ENCODE measurements at places on chromosomes 4 and X.

DNA sequence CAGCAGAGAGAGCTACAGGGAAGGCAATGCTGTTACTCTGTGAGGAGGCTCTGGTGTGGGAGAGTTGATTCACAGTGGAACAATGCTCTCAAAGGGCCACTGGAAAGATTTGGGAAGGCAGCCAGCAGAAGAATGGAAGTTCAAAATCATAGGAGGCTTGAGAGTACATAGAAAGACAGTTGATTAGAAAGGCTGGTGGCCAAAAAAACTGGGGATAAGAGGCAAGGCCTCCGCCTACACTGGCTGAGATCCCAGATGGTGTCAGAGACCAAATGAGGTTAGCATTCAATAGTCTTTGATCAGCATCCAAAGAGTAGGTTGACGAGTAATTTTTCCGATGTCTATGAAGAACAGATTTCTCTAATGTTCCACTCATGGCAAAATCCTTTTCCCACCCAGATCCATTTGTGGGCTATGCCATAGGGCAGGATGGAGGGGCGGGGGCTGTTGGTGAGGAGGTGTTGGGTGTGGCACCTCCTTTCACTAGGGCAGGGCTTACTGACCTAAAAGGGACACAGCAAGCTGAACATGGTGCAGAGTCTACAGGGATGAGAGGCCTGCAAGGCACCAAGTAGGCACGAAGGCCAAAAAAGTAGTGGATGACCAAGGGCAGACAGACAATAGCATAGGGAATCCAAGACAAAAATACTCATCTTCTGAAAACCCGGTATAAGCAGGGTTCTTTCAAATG is 15.1 kb downstream of the TEC start:
- no peak for DNase-seq

DNA sequence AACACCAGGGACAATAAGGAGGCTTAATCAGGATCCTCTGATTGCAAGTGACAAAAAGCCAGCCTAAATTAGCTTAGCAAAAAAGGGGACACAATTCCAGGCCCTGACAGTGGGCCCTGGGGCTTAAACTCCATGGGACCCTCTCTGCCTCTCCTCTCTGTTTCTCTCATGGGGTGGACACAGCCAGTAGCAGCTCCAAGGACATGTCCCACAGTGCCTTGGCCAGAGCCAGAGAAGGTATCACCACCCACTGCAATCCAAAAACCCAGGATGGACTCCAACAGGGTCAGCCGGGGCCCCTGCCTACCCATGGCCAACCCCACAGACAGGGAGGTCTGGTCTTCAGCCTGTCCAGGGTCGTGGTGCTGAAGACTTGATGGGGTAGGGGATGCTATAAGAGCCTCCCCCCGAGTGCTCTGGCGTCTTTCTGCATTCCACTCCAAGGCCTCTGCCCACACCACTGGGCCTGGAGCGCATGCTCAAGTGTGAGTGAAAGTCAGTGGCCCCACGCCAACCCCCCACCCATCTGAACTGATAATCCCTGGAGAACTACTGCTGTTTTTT is 19.7 kb upstream of the PPP2R2C start:
- no peak for DNase-seq

- no peak for DNase-seq
Measured at GRCh38 chr4:145488310-145488709, 6.7 kb downstream of the SMAD1 start.

DNA sequence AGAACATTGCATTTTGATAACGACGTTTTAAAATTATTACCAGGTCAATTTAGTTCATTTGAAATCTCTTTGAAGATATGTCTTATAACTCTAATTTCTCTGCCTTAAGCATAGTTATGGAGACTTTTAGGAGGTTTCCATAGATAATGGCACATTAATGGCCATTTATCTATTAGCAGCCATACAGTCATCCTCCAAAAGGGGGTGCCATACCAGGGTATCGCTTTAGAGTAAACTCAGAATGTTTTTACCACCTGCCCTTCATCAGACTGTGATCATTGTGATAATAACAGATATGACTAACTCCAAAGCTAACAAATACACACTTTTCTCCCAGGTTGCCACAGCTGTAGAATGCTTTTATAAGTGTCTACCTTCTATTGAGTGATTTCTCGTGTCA is 461.5 kb downstream of the FSTL5 start:
- no peak for DNase-seq

- DNase-seq: no peak
Measured at GRCh38 chrX:84363051-84363450, 139.2 kb downstream of the HDX start.

GRCh38 chr4:80033581-80033980 is 39.4 kb downstream of the ANTXR2 start:
- no peak for DNase-seq

DNA sequence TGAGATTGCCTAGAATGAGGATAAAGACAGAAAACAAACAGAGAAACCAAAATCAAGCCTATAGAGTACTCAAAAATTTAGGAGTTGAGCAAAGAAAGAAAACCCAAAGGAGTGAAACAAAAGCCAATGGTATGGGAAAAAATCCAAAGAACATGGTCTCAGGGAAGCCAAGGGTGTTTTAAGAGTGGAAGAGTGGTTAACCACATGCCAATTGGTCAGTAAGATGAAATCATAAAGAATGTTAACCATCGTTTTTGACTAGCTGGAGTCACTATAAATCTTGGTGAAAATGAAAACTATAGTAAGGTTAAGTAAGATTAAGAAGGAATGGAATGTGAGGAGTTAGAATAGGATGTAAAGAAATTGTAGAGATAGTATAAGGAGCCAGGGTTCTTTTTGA is 64.7 kb upstream of the RPL34 start:
- DNase-seq: no peak

DNA sequence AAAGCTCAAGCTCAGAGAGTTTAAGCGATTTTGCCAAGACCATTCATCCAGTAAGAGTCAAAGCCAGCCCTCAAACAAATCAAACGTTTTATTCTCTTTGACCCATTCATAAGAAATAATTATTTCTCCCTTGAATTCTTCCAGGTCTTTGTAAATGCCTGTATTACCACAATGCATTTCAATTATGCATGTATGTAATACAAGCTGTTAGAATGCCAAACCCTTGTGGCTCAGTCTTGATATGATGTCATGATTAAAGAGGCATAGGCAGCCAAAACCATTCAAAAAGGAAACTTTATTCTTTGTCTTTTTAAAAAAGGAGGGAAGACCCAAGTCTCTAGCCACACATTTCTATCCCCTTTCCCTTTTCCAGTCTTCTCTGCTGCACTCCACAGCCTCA is 56.5 kb upstream of the PGM2 start:
- no peak for DNase-seq

- DNase-seq: no peak
Measured at GRCh38 chr4:41602886-41603498, 65.0 kb downstream of the LIMCH1 start.

GRCh38 chr4:134935320-134935719 is 733.7 kb upstream of the PABPC4L start:
- DNase-seq: no peak

DNA sequence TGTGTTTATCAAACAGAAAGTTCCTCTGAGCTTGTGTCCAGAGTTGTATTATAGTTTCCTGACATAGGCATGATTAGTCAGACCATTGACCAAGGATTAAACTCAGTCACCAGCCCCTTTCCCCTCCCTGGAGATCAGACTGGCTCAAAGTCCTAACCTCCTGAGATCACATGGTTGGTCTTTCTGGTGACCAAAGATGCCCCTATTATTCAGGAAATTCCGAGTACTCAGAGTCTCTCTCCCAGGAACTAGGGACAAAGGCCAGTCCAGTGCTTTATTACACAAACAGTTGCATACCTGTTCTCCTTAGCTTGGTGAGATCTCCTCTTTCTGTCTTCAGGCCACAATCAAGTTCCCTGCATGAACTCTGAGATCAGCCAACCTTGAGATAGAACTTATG is 14.5 kb upstream of the ENPP6 start:
- no peak for DNase-seq

GRCh38 chr4:18798123-18798522 is 776.6 kb upstream of the LCORL start:
- no peak for DNase-seq

DNA sequence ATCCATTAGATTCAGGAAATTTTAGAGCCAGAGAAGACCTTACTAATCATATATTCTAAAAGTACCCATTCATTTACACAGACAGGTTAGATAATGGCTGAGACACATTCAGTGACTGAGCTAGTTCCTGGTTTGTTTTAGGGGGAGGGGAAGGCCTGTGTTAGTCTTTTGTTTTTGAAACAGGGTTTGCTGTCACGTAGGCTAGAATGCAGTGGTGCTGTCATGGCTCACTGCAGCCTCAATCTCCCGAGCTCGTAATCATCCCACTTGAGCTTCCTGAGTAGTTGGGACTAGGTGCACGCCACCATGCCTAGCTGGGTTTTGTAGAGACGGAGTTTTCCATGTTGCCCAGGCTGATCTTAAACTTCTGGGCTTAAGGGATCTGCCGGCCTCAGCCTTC is 10.1 kb downstream of the RBPJ start:
- DNase-seq: no peak

GRCh38 chr4:41540687-41541086 is 2.7 kb downstream of the LIMCH1 start:
- DNase-seq: no peak

DNA sequence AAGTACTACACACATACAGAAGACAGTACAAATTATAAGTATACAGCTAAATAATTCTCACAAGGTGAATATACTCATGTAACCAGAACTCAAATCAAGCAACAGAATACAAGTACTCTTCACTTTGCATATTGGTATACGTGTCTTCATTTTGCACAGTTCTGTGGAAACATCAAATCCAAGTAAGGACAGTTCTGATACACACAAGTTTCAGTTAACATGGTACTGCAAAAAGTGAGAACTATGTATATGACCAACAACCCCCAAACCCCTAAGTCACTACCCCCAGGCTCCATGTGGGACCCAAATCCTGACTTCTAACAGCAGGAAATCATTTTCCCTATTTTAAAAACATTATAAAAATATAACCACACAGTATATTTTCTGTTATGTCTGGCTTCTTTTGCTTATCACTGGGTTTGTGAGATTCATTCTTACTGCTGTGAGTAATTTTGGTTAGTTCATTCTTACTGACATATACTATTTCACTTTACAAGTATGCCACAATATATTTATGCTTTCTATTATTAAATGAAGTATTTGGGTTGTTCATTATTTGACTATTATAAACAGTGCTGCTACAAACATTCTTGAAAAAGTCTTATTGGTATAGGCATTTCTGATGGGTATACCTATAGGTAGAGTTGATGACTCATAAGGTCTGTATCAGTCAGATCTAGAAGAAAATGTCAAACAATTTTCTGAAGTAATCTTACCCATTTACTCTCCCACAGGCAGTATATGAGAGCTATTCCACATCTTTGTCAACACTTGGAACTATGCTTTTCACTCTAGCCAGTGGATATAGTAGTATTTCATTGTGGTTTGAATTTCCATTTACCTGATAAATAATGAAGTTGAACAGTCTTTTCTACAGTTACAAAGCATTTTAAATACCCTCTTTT is 47.0 kb downstream of the SCLT1 start:
- DNase-seq: no peak
